Vein endothelial cell (primary cell): ENCODE measurements at places on chromosomes 7 and 10. TPM values are rescaled to one million over a fixed set of nuclear protein-coding genes. Genes with fewer than 3 reads are reported as not detected.

The KIAA1549 gene
- total RNA-seq = 3.9 and 5.0 TPM in 2 replicates

The BCL7B gene
- 35.9 and 37.2 TPM in 2 replicates for total RNA-seq

The GIMAP4 gene
- 134 and 166 TPM in 2 replicates for total RNA-seq

The IFIT1B gene
- total RNA-seq = not detected in 2 replicates

The CTTNBP2 gene
- total RNA-seq = not detected in 2 replicates

The IFIT2 gene
- 2.3 and 2.7 TPM in 2 replicates for total RNA-seq

The SPACDR gene
- total RNA-seq = 0.33 and 0.48 TPM in 2 replicates

The RADIL gene
- total RNA-seq = 0.48 and 0.65 TPM in 2 replicates

The ZSCAN21 gene
- total RNA-seq = 6.9 and 9.1 TPM in 2 replicates

The CALCR gene
- total RNA-seq = not detected in 2 replicates

The PDZD7 gene
- 0.38 and 1.3 TPM in 2 replicates for total RNA-seq

The THSD7A gene
- 32.0 and 36.6 TPM in 2 replicates for total RNA-seq

The UCMA gene
- not detected in 2 replicates for total RNA-seq

The CARD11 gene
- total RNA-seq = 3.5 and 20.3 TPM in 2 replicates

The ATOH7 gene
- total RNA-seq = not detected in 2 replicates

The GNAT3 gene
- total RNA-seq = not detected in 2 replicates

The MNX1 gene
- total RNA-seq = not detected in 2 replicates

The PLXDC2 gene
- 1.3 and 1.5 TPM in 2 replicates for total RNA-seq

The CYP17A1 gene
- not detected in 2 replicates for total RNA-seq

The UTF1 gene
- not detected in 2 replicates for total RNA-seq

The LRRC17 gene
- total RNA-seq = 5.9 and 16.3 TPM in 2 replicates

The CDK6 gene
- total RNA-seq = 56.5 and 75.1 TPM in 2 replicates

The C10orf62 gene
- total RNA-seq = 0.10 TPM in 1 of 2 replicates, not detected in the other

The WIPF3 gene
- total RNA-seq = 0.10 TPM in 1 of 2 replicates, not detected in the other

The ACHE gene
- 1.1 and 2.0 TPM in 2 replicates for total RNA-seq

The TMEM196 gene
- not detected in 2 replicates for total RNA-seq

The SEMA3D gene
- total RNA-seq = 0.57 and 0.98 TPM in 2 replicates

The RSPH10B gene
- total RNA-seq = 0.98 TPM in 1 of 2 replicates, not detected in the other

The C10orf67 gene
- not detected in 2 replicates for total RNA-seq

The SMARCD3 gene
- 2.7 and 5.2 TPM in 2 replicates for total RNA-seq

The OR2A1 gene
- not detected in 2 replicates for total RNA-seq

The DNAJC30 gene
- 2.6 and 3.0 TPM in 2 replicates for total RNA-seq

The FGL2 gene
- total RNA-seq = under 0.01 TPM in 1 of 2 replicates, not detected in the other

The HACD1 gene
- 11.1 and 15.3 TPM in 2 replicates for total RNA-seq

The ZNF804B gene
- total RNA-seq = not detected in 2 replicates

The HTR7 gene
- under 0.01 and 0.10 TPM in 2 replicates for total RNA-seq

The FAM237B gene
- not detected in 2 replicates for total RNA-seq

The RET gene
- total RNA-seq = not detected in 2 replicates

The CYP26C1 gene
- 1.3 and 2.5 TPM in 2 replicates for total RNA-seq

The CYP3A7 gene
- total RNA-seq = 0.10 TPM in 1 of 2 replicates, not detected in the other

The ANKRD30A gene
- under 0.01 TPM in 1 of 2 replicates, not detected in the other for total RNA-seq

The SYCE1 gene
- total RNA-seq = 0.33 TPM in 1 of 2 replicates, not detected in the other

The MOGAT3 gene
- not detected in 2 replicates for total RNA-seq

The LIPF gene
- total RNA-seq = not detected in 2 replicates

The MKX gene
- not detected in 2 replicates for total RNA-seq

The KCNIP2 gene
- total RNA-seq = 0.96 and 0.98 TPM in 2 replicates

The SLC29A3 gene
- total RNA-seq = 3.3 and 3.4 TPM in 2 replicates

The TMEM213 gene
- total RNA-seq = not detected in 2 replicates

The KCNH2 gene
- under 0.01 TPM in 1 of 2 replicates, not detected in the other for total RNA-seq

The TSPAN33 gene
- 0.10 TPM in 1 of 2 replicates, not detected in the other for total RNA-seq

The TMEM176B gene
- not detected in 2 replicates for total RNA-seq

The ZNF485 gene
- total RNA-seq = 1.3 and 1.9 TPM in 2 replicates

The ARHGEF35 gene
- under 0.01 and 0.19 TPM in 2 replicates for total RNA-seq
